T-helper 9 cell (primary cell): ENCODE measurements at places on chromosomes 7 and 10.

- DNase-seq: no peak
These were observed 20.9 kb downstream of the ANKRD7 start for GRCh38 chr7:118245267-118246040.

DNA sequence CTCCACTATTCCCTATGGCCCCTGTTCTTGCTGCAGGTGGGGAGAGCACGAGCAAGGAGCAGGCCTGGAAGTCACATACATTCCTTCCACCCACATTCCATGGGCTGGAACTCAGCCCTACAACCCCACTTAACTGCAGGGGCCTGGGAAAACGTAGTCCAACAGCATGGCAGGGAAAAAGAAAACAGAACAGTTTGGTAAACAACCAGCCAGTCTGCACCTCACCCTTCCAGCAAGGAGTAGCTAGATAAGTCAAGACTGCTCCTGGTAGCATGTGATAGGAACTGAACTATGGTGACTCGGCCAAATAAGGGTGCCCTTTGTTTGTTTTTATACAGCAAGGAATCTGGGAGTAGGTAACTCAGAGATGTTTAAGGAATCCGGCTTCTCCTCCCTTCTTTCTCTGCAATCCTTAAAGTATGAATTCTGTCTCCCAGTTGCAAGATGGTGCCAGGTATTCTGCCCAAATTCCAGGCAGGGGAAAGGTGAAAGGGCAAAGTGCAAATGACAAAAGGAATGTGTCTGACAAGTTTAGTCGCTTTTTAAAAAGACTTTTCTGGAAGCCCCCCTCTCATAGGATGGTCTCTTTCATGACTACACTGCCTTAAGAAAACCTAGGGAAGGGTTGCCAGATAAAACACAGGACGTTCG, 311.7 kb upstream of the NEBL start:
- no peak for DNase-seq

- DNase-seq: no peak
These were observed 9.6 kb upstream of the MRPS24 start for GRCh38 chr7:43878867-43879266.

DNA sequence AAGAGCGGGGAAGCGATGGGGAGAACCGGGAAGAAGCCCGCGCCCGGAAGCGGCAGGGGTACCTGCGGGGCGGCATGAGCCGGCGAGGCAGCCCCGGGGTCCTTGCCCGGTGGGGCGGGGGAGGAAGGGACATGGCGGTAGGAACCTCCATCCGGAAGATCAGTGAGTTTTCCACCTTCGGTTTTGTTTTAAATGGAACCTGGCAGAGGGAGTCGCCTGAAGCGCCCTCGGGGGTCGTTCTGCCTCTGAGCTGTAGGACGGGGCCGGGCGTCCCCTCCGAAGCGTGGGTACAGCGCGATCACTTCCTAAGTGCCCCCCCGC, 471 bp downstream of the PFKP start:
- DNase-seq: no peak

GRCh38 chr10:76206797-76207352, 775.5 kb downstream of the LRMDA start:
- no peak for DNase-seq

DNA sequence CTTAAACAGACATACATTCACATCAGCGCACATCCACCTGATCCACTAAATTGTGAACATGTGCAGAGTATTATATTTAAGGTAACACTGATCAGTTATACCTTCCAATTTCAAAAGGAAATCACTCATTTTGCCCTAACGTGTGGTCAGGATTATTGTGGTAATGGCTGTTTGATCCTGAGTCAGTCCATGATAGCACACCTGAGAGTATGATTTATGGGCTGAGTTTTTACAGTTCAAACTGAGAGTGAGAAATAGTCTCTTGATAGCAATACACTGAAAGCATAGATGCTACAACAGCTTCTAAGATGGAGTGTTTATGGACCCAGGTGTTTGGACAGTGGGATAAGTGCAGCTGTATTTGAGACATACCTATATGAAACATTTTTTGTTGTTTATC, 96.7 kb downstream of the KIF20B start:
- no peak for DNase-seq

DNA sequence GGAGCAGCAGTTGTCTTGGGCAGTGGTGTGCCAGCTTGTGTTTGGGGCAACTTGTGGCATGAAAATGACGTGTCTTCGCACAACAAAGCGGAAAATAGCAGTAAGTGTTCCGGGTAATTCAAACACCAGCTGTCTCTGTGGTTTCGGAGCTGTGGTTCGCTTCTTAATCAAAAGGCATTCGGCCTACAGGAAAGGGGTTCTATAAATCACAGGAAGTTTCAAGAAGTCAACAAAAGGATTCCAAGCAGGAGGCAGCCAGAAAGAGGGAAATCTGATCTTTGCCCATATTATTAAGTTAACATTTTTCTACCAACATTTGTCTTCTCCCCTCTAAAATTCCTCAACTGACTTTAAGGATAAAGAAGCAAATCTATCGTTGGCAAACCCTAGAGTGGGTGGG, 353.4 kb downstream of the FGFR2 start:
- no peak for DNase-seq

- DNase-seq: no peak
These were observed 23.4 kb downstream of the ZPBP start for GRCh38 chr7:50069613-50070012.

GRCh38 chr10:81096558-81096957, 558.9 kb downstream of the SH2D4B start:
- no peak for DNase-seq

DNA sequence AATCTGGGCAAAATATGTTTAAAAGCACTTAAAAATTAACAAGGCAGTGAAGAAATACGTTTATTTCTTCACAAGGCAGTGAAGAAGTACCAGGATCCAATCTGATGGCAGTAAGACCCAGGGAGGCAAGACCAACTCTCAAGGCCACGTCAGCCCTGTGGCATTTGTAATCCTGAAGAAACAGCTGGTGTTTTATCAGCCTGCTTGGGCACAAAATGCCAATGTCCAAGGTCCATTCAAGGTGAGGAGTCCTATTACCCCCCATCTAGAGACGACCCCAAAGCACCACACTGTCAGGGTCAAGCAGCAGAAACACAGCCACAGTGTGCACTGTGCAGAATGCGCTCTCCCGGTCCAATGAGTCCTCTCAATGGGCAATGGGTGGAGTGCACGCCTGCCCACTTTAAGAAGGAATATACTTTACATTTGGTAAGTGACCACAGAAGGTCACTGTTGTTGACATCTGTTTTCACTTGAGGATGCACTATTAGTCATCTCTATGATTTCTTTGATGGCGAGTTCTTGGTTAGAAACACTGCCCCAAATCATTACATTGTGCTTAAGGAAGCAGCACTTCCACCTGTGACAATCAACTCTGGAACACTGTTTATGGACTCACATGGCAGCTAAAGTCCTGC, 12.8 kb downstream of the CPXM2 start:
- DNase-seq: no peak

DNA sequence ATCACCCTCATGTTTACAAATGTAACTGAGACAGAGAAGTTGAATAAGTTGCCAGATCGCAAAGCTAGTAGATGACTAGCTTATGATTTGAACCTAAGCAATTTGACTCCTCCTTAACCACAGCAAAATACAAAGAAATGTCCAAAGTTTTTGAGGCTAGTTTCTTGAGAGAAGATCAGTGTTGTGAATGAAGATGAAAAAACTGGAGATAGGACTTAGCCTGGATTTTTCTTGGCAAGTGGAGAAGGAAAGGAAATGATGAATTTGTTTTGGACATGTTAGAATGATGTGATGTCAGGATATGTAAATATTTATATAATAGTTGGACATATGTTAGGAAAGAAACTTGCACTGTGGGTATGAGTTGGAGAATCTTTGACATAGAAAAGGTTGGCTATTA, 149.8 kb downstream of the LSMEM1 start:
- DNase-seq: no peak

DNA sequence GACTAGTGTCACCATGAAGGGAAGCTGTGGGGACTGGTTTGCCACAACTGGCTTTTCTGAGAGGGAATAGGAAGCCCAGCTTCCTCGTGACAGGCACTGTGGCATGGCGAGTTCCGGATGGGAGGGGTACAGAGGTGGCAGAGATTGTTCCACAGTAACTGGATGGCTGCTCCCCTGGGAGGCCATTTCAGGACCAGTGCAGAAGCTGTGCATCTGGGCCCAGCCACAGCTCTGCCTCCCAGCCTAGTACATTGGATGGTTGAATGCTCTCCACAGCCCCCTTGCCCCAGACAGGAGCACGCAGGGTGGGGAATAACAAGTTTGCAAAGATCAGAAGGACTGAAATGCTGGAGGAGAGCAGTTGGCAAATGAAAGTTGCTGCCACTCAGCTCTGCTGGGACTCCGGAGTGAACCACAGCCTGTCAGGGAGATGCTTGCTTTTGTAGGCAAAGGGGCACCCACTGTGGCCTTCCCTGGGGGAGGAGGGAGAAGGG, 51.8 kb downstream of the GSDME start:
- no peak for DNase-seq

DNA sequence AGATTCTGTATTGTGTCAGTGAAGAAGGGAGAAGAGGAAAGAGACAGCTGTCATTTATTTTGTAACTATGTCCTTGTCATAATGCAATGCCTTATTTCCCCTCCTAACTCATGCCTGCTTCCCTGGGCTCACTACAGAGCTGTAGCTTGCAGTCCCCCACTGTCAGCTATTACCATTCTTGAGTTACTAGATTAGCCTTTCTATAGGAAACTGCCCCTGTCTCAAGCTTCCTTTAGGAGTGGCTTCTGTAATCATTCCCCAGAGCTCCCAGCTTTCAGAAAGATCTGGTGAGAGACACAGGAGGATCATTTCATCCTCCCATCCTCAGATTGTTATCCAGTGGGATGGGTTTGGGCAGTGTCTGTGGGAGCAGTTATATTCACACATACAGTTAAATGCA, 32.4 kb upstream of the SMKR1 start:
- DNase-seq: no peak

DNA sequence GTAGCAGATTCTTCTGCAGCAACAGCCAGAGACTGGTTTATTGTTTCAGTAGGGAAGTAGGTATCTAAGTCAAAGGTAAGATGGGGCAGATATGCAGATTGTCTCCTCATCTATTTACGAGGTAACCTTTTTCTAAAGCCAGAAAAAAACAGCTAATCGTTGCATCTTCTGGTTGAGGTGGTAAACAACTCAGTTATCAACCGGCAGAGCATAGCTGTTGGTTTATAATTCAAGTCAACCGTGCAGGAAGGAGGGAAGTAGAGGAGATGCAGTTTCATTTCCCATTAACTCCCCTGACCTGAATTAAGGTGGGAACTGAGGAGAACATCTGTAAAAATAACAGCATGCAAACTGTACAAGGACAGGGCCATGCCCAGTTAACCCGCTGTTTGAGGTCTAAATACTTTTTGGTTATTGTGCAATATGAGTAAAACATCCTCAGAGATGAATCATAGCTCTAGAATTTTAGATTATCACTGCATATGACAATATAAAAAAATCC, 156.5 kb upstream of the ITGB1 start:
- no peak for DNase-seq

- DNase-seq: no peak
These were observed 59.9 kb downstream of the CH25H start for GRCh38 chr10:89147256-89147655.

DNA sequence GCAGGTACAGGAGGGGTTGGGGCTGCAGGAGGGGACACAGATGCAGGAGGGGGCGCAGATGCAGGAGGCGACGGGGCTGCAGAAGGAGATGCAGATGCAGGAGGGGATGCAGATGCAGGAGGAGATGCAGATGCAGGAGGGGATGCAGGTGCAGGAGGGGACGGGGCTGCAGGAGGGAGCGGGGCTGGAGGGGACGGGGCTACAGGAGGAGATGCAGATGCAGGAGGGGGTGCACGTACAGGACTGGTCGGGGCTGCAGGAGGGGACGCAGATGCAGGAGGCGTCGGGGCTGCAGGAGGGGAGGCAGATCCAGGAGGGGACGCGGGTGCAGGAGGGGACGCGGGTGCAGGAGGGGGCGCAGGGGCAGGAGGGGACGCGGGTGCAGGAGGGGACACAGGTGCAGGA, 66.5 kb downstream of the VWA2 start:
- no peak for DNase-seq

GRCh38 chr10:59934701-59935100, 28.3 kb upstream of the CCDC6 start:
- DNase-seq: no peak

- DNase-seq: no peak
These were observed 66.8 kb downstream of the LYZL2 start for GRCh38 chr10:30562787-30563186.

DNA sequence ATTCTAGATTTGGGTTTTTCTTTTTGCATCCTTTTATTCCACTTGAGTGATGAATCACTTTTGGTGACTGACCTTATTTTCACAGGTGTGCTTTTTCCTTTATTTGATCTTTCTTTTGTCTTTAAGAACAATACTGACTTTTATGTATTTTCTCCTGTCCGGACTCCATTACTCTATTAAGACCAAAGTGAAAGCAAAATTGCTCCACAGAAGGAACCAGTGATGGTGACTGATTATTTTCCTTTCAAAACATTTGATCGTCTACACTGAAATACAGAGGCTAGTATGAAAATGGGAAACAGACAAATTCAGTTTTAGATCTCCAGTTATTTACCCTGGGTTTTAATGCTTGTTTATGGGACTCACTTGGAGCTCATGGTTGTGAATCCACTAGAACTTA, 15.5 kb downstream of the EXOC4 start:
- DNase-seq: no peak

- DNase-seq: no peak
These were observed 69.7 kb downstream of the VCL start for GRCh38 chr10:74067373-74068352.

GRCh38 chr10:99920486-99920885, 89.3 kb downstream of the DNMBP start:
- no peak for DNase-seq

DNA sequence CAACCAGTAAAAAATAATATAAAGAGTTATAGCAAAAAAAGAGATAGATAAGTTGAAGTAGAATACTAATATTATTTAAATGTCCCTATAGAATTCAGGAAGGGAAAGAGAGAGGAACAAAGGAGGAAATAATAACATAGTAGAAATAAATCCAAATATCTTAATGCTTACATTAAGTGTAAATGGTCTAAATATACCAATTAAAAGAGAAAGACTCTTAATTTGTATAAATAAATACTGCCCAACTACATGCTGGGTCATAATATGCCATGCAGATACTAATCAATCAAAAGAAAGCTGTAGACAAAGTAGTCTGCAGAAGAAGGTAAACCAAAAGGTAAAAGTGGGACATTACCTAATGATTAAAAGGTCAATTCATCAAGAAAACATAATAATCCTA, 43.3 kb upstream of the VIPR2 start:
- DNase-seq: no peak

DNA sequence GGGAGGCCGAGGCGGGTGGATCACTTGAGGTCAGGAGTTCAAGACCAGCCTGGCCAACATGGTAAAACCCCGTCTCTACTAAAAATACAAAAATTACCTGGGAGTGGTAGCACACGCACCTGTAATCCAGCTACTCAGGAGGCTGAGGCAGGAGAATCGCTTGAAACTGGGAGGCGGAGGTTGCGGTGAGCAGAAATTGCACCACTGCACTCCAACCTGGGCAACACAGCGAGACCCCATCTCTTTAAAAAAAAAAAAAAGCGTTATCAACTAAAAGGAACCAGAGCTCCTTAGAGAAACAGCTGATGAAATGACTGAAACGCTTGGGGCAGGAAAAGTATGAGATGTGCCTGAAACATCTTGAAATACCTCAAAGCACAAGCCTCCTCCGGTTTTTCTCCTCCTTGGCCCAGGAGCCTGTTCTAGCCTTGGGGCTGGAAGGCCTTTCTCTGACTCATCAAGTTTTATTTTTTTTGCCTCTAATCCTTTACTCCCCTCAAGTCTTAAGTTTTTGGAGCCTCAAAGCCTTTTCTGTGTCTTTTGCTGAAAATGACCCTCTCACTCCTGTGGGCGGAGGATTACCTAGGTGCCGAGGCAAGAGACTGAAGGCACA, 2.6 kb upstream of the METTL27 start:
- no peak for DNase-seq
